Naive thymus-derived CD8-positive, alpha-beta T cell (primary cell): ENCODE measurements at places on chromosomes 5 and 9. TPM values are rescaled to one million over a fixed set of nuclear protein-coding genes. Genes with fewer than 3 reads are reported as not detected.

Gene GABRA6
- not detected for total RNA-seq

Gene GPR150
- 0.91 TPM for total RNA-seq

GRCh38 chr9:23741351-23741750, 84.7 kb downstream of the ELAVL2 start:
- no peak overlapping the region for H3K27ac ChIP-seq
- H3K36me3 ChIP-seq, result no peaks in the 10 kb centered on the region
- no peak overlapping the region for H3K4me3 ChIP-seq
- no peaks in the 10 kb centered on the region for H3K4me1 ChIP-seq
- H3K27me3 ChIP-seq, result no peaks in the 10 kb centered on the region

GRCh38 chr5:127011153-127011552, 19.2 kb downstream of the MARCHF3 start:
- no peaks in the 10 kb centered on the region for H3K27me3 ChIP-seq
- no peaks in the 10 kb centered on the region for H3K36me3 ChIP-seq
- H3K4me1 ChIP-seq, result peaks cover 9% of the 10 kb centered on the region
- H3K27ac ChIP-seq, result no peak overlapping the region
- no peak overlapping the region for H3K4me3 ChIP-seq

GRCh38 chr9:2634818-2635217, 13.2 kb downstream of the VLDLR start:
- no peak overlapping the region for H3K4me3 ChIP-seq
- no peaks in the 10 kb centered on the region for H3K4me1 ChIP-seq
- no peak overlapping the region for H3K27ac ChIP-seq

- H3K4me1 ChIP-seq, result peaks cover 11% of the 10 kb centered on the region
- no peak overlapping the region for H3K4me3 ChIP-seq
- H3K36me3 ChIP-seq, result no peaks in the 10 kb centered on the region
- no peak for DNase-seq
Observed at GRCh38 chr5:173961418-173961817, 27.6 kb upstream of the C5orf47 start.

DNA sequence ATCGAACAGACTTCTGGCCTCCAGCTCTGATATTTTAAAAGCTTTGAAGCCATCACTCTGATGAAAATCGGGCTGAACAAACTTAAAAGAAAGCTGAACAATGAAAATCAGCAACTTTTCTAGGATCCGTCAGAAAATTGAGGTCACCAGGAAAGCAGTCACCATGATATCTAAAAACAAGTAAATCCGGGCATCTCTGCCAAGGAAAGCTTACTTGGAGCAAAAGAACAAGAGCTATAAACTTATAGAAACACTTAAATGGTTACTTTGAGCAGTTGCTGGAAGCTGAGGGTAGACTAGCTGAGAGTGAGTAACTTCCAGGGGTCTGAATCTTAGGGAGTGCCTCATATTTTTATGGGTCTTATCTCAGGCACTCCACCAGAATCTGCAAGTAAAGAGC, 1043.0 kb upstream of the CDH18 start:
- DNase-seq, result no peak
- no peaks in the 10 kb centered on the region for H3K4me1 ChIP-seq
